ENCODE measurements at places on chromosomes 3 and 15.

DNA sequence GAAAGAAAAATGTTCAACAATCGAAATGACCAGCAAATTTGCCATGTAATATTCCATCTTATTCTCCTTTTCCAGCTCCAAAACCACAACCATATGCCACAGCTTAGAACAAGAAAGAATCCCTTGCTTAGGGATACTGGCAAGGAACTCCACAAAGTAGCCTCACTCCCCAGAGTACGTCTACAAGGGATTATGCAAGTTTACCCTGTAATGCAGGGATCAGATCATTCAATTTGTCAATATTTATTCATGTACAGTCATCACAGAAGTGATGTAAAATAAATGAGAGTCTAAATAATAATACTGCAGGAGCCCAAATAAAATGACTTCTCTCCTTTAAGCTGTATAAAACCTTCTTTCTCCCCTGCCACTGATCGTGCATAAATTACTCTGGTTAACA lies 23.5 kb upstream of the MYO1E start:
- no peak for DNase-seq

- no peak for DNase-seq
These were observed 420.4 kb downstream of the TIGIT start for GRCh38 chr3:114714237-114714636.

DNA sequence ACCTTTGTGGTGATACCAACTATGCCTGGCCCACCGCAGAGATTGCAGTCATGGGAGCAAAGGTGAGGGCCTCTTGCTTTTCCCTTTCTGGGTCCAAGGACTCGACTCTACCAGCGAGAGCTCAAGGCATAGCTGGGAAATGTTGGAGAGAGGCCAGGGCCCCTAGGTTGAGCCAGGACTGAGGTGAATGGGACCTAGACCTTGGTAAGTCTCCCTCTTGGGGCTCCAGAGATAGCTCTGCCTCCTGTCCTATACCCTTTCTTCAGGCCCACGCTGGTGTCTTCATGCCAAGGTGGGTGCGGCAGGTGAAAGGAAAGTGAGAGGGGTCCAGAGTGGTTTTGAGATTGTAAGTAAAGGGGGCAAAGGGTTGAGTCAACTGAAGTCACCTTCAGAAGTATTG lies 77.5 kb downstream of the PCCB start:
- DNase-seq, result no peak

DNA sequence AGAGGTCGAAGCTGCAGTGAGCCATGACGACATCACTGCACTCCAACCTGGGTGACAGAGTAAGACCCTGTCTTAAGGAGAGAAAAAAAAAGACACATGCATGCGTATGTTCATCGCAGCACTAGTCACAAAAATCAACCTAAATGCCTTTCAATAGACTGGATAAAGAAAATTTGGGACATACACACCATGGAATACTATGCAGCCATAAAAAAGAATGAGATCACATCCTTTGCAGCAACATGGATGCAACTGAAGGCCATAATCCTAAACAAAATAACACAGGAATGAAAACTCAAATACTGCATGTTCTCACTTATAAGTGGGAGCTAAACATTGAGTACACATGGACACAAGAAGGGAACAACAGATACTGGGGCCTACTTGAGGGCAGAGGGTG lies 53.1 kb downstream of the FSIP1 start:
- no peak for DNase-seq

DNA sequence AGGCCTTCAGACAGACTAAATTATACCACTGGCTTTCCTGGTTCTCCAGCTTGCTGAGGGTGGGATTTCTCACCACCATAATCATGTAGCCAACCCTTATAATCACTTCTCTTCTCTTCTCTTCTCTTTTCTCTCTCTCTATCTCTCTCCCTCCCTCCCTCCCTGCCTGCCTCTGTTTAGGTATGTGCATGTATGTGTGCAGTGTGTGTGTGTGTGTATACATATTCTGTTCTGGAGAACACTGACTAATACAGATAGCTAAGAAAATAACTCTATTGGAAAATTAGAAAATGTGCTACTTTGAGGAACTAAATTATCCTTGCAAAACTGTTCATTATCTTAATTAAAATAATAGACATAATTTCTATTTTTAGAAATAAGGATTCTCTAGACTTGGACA lies 118.6 kb upstream of the GADL1 start:
- DNase-seq, result no peak

- no peak for DNase-seq
These were observed 134.6 kb downstream of the LRRC28 start for GRCh38 chr15:99385865-99386264.

GRCh38 chr15:63991706-63992105 lies 54.6 kb downstream of the DAPK2 start:
- DNase-seq, result no peak

DNA sequence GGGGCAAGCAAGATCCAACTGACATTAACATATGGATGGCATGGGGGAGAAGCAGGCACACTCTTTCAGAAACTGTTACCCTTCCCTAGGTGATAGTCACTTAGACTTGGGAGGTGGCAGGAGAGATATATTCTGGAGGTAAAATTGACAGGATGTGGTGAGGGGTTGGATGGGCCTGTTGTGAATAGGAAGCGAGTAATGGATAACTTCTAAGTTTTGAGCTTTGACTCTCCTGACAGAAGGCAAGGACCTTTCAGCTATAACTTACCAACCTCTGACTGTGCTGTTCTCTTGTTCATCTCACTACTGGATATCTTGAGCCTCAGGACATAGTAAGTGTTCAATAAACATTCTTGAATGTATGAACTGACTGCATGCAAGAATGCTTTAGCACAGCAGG lies 1.9 kb upstream of the PDIA5 start:
- DNase-seq, result no peak

GRCh38 chr15:44011238-44011854 lies 183.7 kb downstream of the FRMD5 start:
- no peak for DNase-seq

DNA sequence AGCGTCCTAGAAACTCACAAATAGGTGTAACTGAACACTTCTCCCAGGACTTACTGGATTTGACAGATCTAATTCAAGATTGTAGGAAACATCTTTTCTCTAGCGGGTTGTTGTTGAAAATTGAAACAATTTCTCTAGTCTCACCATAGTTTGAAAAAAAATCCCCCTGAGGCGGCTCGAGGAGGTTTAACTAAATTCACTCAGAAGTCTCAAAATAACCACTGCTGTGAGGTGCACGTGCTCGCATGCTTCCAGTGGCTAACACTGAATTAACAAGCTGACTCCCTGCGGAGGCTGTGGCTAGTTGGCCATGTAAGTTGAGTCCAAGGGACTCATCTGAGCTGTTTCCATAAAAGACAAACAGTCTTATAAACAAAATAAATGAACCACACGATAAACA lies 503.9 kb downstream of the OCA2 start:
- no peak for DNase-seq

GRCh38 chr3:121844892-121845291 lies 9.9 kb downstream of the EAF2 start:
- DNase-seq, result no peak

- no peak for DNase-seq
These were observed 131.9 kb upstream of the MEF2A start for GRCh38 chr15:99433757-99434450.

DNA sequence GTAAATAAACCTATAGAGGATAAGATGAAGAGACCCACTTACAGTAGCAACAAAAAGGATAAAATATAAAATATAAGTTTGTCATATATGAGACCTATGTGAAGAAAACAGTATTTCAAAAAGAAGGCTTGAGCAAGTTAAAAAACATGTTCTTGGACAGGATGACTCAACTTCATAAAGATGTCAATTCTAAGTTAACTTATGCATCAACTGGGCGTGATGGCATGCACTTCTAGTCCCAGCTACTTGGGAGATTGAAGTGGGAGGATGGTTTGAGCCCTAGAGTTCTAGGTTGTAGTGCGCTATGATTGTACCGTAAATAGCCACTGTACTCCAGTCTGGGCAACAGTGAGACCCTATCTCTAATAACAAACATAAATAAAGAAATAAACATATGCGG lies 59.7 kb downstream of the PDCD6IP start:
- DNase-seq, result no peak

- no peak for DNase-seq
These were observed 269.7 kb downstream of the FOXP1 start for GRCh38 chr3:71313844-71314243.

DNA sequence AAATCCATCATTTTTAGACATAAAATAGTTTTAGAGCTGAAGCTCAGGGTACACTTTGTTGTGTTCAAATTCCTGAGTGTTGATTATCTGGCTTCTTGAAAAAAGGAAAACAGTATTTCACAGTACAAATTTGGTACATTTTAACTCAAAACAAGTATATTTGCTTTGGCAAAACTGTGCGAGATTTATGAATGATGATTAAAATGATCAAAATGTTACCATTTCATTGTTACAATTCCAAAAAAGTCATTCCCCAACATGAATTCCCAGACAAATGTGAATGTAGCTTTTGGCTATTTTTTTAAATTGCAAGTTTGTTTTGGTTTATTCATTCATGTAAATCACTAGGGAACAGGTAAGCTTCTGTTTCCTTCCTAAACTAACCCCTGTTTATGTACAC lies 347.4 kb upstream of the DCBLD2 start:
- DNase-seq, result no peak

GRCh38 chr3:177610262-177610661 lies 413.0 kb upstream of the TBL1XR1 start:
- DNase-seq, result no peak

DNA sequence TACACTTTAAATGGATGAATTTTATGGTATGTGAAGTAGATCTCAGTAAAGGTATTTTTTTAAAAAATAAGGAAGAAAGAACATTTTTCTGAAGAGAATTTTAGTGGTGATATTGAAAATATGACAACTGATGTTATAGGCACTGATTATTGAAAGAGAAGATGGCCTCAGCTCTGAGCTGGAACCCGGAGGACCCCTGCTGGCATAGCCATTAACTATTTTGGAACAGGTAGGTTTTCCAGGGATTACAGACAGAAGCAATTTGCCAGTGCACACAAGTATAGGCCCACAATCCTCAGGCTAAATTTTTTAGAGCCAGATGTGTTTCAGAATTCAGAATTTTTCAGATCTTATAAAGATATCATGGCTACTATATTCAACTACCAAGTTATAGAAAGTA lies 315.9 kb upstream of the GPR149 start:
- no peak for DNase-seq

GRCh38 chr3:148223266-148223665 lies 474.4 kb upstream of the AGTR1 start:
- DNase-seq, result no peak

- DNase-seq, result no peak
These were observed 42.3 kb downstream of the NR1D2 start for GRCh38 chr3:23987356-23987755.

GRCh38 chr15:67685008-67685599 lies 140.2 kb upstream of the SKOR1 start:
- no peak for DNase-seq

- no peak for DNase-seq
These were observed 364.2 kb upstream of the CNTN3 start for GRCh38 chr3:74978684-74979083.
